ENCODE measurements at places on chromosomes 16 and 17.

DNA sequence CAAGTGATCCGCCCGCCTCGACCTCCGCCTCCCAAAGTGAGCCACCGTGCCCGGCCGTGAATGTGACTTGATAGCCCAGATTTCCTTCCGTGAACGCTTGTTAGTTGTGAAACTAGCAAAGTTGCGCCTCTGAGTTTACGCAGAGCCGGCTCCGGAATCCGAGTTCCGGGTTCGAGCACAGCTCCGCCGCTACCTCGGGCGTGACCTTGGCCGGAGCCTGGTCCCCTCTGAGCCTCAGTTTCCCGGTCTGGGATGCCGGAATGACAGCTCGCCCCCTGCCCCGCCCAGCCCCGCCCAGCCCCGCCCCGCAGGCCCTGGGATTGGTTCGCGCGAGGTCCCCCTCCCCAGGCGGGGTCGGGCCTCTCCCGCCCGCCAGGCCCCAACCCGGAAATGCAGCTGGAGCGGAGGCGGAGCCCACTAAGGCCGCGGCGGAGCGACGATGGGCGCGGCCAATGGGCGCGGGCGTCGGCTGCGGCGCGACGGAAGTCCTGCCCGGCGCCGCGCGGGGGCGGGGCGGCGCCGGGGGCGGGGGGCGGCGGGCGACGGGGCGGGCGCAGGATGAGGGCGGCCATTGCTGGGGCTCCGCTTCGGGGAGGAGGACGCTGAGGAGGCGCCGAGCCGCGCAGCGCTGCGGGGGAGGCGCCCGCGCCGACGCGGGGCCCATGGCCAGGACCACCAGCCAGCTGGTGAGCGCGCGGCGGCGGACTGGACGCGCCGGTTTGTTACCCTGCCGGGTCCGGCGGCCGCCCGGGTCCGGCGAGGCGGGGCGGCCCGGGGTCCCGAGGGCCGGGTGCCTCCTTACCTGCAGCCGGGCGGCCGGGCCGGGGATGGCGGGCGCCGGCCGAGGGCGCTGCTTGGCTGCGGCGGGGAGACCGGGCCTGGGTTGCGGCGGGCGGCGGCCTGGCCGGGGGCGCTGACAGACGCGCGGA is at the start of gene PDPK1:
PDPK1 (plus strand) TSS at position 571 of the 929 bp plus-strand sequence; CDS start at position 663, 92 bp downstream.
- DNase-seq: peak; percentile 96

- DNase-seq: no peak
Measured at GRCh38 chr16:17633181-17633951, 162.6 kb upstream of the XYLT1 start.

GRCh38 chr17:61496957-61497653 is 44.9 kb downstream of the TBX4 start:
- DNase-seq: no peak

GRCh38 chr16:50310308-50311133 is 44.2 kb downstream of the ADCY7 start:
- DNase-seq: no peak

DNA sequence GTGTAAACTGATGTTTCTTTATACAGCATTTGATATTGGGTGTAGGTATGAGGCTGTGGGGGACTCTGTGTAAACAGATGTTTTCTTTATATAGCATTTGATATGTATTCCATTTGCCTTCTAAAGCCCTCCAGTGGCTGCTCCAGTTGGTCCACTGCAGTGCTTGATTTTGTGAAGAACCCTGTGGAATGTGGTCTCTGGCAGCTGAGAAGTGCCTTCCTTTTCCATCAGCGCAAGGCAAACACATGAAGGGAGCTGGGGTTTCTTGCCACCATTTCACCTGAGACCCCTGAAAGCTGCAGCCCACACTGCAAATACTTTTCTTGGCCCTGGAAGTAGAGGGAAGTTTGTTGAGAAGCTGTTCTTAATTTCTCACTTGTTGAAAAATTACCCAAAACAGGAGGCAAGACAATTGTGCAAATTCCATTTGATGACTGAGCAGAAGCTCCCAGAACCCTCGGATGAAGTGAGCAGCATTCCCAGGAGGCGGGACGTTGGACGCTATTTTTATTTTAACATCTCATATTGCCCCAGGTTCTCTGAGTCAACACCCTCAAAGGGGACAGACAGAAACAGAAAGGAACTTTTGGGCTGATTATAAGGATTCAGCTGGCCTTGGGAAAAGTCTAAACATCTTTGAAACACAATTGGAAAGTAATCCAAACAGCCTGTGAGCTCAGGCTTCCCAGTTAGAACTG is 158.5 kb upstream of the RPH3AL start:
- no peak for DNase-seq

- no peak for DNase-seq
Measured at GRCh38 chr16:50185005-50185505, 31.9 kb downstream of the TENT4B start.

- DNase-seq: peak; percentile 85
Measured at GRCh38 chr17:36482611-36483504, 3.6 kb upstream of the ZNHIT3 start.

DNA sequence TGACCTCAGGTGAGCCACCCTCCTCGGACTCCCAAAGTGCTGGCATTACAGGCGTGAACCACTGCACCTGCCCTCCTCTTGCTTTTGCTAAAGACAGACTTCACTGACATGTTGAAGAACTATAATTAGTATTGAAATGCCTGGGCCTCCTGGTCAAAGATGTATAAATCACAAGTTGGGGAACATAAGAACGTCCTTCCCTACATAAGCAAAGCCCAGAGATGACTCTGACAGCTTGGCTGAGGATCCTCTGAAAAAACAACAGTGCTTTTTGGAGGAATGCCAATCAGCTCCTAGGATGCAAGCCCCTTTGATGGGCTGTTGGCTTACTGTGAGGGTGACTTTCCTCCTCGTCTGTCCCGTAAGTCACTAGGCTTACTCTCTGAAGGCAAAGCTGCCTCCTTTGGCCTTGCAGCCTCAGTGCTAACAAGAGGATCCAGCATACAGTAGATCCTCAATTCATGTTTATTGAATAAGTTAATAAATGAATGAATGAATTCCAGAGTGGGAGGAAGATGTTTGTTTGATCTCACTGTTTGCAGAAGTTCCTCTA is 6.3 kb downstream of the APOH start:
- DNase-seq: no peak

DNA sequence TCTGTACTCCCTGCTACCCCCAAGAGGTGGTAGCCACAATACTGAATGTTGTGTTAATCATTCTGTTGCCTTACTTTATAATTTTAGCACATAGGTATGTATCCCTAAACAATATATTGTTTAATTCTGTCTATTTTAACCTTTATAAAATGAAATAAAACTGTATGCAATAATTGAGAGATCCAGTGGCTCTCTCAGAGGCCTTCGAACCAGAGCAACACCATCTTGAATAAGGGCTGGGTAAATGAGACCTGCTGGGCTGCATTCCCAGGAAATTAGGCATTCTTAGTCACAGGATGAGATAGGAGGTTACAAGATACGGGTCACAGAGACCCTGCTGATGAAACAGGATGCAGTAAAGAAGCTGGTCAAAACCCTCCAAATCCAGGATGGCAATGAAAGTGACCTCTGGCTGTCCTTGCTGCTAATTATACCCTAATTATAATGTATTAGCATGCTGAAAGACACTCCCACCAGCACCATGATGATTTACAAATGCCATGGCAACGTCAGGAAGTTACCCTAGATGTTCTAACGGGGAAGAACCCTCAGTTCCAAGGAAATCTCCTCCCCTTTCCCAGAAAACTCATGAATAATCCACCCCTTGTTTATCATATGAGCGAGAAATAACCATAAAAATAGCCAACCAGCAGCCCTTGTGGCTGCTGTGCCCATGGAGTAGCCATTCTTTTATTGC is 2.0 kb upstream of the CANT1 start:
- no peak for DNase-seq

DNA sequence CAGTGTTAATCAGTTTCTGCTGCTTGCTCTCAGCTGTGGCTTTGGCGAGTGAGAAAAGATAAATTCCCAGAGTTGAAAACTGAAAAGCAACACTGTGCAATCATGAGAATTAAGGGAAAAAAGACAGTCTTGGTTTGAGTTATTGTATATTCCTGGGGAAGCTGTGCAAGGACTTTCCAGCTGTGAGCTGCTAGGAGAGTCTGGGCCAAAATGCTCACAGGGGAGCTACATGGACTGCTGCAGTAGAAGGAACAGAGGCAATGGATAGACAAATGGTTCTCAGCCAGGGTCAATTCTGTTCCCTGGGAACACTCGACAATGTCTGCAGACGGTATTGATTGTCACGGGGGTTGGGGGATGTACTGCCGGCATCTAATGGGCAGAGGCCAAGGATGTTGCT is 102.0 kb upstream of the ADAMTS18 start:
- DNase-seq: no peak

DNA sequence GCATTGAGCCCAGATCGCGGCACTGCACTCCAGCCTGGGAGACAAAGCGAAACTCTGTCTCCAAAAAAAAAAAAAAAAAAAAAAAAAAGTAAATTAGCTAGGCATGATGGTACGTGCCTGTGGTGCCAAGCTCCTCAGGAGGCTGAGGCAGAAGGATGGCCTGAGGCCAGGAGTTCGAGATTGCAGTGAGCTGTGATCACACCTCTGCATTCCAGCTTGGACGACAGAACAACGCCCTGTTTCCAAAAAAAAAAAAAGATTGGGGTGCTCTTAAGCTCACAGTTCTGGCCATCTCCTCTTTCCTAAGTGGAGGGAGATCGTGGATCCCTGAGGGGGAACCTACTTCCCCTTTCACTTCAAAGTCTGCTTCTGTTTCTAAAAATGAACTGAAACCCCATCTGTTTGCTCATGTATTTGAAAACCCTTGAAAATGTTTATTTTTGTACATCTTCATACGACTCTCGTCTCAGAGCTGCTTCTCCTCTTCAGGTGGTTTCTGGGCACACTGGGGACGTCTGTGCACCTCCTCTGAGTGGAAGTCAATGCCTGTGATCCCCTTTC is 138.8 kb downstream of the PRKCA start:
- DNase-seq: no peak

- no peak for DNase-seq
Measured at GRCh38 chr16:29734786-29735185, 11.0 kb downstream of the C16orf54 start.

DNA sequence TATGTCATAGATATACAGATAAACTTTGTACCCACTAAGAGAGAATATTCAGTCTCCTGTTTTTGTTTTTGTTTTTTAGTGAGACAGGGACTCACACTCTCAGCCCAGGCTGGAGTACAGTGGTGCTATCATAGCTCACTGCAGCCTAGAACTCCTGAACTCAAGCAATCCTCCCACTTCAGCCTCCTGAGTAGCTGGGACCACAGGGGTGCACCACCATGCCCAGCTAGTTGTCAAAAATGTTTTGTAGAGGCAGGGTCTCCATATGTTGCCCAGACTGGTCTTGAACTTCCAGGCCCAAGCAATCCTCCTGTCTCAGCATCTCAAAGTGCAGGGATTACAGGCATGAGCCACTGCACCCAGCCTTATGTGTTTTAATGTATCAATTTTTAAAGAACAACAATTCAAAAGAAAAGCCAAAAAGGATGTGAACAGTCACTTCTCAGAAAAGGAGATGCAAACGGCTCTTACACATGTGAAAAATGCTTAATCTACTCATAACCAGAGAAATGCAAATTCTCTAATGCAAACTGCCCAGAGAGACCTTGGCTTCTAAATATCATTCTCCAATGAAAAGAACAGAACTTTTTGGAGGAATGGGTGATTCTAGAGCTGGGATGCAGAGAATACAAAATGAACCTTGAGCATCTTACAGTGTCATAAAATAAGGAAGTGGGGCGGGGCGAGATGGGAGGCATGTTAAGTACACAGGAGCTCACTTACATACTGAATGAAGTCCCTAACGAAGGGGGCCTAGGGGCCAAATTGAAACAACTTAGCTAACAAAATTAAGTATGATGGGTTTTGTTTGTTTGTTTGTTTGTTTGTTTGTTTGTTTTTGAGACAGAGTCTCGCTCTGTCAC is 7.3 kb upstream of the CMTM3 start:
- no peak for DNase-seq

- no peak for DNase-seq
Measured at GRCh38 chr16:86994651-86995171, 322.5 kb downstream of the C16orf95 start.

DNA sequence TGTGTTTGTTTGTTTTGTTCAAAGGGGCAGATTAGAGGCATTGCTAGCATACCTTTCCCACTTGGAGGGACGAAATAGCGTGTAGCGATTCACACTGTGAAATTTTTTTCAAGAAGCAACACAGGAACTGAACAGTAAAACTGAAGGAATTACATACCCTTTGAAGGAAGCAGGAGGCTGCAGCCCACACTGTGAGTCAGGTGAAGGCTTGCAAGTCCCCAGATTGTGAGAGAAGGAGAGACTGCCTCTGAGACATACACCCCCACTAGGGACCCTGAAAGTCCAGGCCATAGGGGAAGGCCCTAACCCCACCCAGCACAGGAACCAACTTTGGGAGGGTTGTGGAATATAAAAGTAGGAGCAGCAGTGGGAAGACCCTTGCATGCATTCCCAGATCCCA is 69.6 kb upstream of the HS3ST3A1 start:
- no peak for DNase-seq

- DNase-seq: no peak
Measured at GRCh38 chr16:88792078-88792550, 7.1 kb upstream of the PIEZO1 start.

DNA sequence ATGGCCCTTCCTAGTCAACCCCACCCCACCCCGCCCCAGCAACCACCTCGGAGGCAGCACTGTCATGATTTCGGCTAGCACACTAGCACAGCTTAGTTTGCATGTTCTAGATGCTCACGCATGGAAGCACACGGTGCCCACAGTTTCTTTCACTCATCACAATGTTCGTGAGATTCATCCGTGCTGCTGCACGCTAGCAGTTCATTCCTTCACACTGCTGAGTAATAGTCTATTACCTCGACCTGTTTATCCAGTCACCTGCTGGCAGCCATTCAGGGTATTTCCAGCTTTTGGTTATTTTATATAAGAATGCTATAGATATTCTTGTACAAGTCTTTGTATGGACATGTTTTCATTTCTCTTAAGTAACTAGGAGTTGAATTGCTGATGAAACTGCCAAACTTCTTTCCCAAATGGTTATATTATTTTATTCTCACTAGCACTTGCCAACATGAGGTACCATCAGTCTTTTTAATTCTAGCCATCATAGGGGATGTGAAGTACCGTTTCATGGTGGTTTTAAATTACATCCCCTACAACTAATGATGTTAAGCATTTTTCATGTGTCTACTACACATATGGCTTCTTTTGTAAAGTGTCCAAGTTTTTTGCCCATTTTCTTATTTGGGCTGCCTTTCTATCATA is 75.7 kb downstream of the CYTH1 start:
- DNase-seq: no peak

GRCh38 chr17:38898812-38899348 is 26.5 kb upstream of the LASP1NB start:
- peak; percentile 85 for DNase-seq

DNA sequence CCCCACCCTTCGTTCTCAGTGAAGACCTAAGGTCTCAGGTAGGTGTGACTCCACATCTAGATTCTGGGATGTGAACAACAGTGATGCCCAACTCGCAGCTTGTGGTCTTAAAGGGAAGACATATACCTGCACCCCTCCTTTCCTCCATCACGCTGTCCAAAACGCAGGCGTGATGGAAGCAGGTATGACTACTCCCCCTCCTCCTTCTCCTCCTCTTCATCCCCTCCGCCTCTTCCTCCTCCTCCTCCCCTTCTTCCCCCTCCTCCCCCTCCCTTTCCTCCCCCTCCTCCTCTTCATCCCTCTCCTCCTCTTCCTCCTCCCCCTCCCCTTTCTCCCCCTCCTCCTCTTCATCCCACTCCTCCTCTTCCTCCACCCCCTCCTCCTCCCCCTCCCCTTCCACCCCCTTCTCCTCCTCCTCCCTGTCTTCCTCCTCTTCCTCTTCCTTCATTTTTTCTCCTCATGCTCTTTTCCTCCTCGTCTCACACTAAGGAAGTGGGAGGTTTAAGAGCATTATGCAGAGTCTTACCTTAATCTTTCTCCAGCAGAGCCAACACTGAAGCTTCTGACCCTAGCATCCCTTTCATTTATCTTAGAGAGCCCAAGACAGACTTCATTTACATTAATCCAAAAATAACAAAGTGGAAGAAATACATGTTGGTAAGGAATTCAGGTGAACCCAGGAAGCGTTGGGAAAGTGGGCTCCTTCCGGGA is 352.5 kb downstream of the FOXL1 start:
- DNase-seq: no peak

Data from activated T-cell treated with anti-CD3 and anti-CD28 coated beads for 48 hours (primary cell).